ENCODE measurements at places on chromosomes 2 and 18.

- DNase-seq = no peak
These were observed 141.9 kb upstream of the CTAGE1 start for GRCh38 chr18:22559414-22560274.

DNA sequence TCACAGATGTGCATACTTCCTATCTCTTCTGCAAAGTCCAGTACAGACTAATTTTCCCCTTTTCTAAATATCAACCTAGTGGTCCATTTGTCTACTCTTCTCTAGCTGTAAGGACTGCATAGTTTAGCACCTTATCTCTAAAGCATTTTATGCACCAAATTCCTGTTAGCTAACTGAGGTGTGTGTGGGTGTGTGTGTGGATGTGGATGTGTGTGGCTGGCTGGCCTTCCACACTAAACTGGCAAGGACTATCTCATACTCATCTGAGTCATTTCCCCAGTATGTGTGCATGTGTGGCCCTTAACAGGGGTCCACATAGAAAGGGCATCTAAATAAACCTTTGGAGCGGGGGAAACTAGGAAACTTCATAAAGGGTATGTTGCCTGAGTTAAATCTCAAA lies 139.6 kb downstream of the TTC32 start:
- no peak for DNase-seq

DNA sequence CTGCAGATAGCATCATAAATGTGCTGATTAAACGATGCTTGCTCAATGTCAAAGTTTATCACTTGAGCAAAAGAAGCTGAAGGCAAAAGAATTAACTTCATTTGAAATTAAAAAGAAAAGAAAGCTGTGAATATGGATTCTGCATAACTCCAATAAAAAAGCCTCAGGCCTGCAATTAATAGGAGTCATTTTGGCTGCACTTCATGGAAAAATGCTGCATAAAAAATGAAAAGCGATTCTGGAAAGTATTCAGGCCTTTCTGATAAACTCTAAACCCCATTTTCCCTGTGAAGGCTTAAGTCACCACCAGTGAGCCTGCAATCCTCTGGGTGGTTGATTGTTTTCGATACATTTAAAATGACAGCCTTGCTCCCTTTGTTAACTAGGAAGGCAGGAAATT lies 1793.4 kb downstream of the SUCLG1 start:
- no peak for DNase-seq

- no peak for DNase-seq
These were observed 29.8 kb downstream of the PXDN start for GRCh38 chr2:1714291-1715064.

- no peak for DNase-seq
These were observed 94.8 kb upstream of the OTOS start for GRCh38 chr2:240235149-240235803.

- peak; percentile 2 for DNase-seq
These were observed 759.4 kb downstream of the ADCYAP1 start for GRCh38 chr18:1663879-1664705.

- no peak for DNase-seq
These were observed 5.2 kb upstream of the NDUFV2 start for GRCh38 chr18:9097349-9097748.

DNA sequence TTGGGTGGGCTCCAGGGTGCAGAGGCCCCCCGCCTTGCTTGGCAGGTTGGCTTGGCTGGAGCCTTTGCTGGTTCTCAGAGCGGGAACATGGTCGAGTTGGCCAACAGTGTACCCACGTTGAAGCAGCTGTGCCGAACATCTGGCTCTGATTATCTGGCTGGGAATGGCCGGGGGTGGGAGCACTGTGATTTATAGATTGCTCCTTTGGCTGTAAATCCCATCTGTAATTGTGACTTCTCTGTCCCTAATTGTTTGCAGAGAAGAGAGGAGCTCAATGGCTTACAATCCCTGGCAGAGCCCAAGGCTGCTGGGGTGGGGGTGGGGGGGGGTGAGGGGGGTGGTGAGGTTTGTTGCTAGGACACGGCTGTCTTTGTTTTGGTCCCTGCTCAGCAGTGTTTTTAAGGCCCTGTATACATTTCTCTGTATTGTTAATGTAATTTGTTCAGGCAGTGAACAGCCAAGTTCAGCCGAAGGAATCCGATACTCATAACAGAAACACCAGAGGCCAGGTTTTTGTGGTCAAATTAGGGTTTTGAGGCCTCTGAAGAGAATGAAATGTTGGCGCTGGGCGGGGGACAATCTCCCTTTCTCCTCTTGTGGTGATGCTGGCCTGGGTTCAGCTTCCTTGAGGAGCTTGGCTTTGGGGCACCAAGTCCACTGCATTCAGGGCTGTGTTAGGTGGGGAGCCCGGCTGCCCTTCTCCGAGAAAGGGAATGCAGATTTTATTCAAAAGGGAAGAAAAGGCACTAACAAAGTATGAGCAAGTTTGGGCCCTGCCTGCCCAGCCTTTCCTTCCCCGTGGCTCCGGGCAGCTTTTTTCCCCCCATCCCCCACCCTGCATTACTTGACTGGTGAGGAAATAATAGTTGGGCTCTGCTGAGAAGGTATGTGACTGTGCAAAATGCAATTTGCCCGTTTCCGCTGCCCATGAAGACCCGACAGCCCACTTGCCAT lies 82.5 kb downstream of the TCF7L1 start:
- DNase-seq = no peak

- no peak for DNase-seq
These were observed 161.3 kb downstream of the DNER start for GRCh38 chr2:229553091-229553490.

- no peak for DNase-seq
These were observed 1663.6 kb downstream of the SUCLG1 start for GRCh38 chr2:82795446-82795845.

GRCh38 chr2:33312355-33312754 lies 164.1 kb upstream of the RASGRP3 start:
- DNase-seq = no peak

DNA sequence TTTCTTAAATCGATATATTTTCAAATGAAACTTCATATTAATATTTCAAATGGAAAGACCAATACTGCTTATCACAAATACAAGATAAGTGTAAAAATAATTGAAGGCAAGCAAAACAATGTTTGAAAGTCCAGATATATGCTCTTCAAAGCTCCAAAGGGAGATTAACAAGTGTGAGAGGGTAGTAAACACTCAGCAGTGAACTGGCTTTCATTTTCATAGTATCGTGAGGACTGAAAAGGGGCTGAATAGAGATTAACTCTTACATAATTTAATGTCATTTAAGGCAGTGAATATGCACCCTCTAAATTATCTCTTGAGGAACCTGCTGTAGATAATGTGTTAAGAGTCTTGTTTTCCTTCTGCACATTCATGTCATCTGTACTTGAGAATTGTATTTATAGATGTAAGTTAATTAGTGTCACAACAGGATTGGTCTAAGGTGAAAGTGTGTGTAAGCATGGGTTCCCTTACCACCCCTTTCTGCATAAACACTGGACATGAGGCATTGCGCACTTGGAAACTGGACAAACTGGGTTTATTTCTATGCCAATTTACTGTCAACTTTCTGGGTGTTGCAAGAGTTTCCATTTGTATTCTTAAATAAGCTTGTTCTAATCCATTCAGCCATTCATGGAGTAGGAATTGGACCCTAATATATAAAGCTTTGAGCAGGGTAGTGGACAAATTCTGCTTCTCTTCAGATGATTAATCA lies 76.7 kb upstream of the SESTD1 start:
- DNase-seq = no peak

GRCh38 chr2:145350011-145350410 lies 830.1 kb upstream of the ZEB2 start:
- no peak for DNase-seq

- DNase-seq = no peak
These were observed 45.3 kb downstream of the FRZB start for GRCh38 chr2:182821182-182821581.

GRCh38 chr2:72937356-72937669 lies 20.0 kb downstream of the EMX1 start:
- DNase-seq = no peak

GRCh38 chr18:22684268-22684667 lies 248.9 kb upstream of the RBBP8 start:
- no peak for DNase-seq
